ENCODE measurements at places on chromosomes 2 and 18. TPM values are rescaled to one million over a fixed set of nuclear protein-coding genes. Genes with fewer than 3 reads are reported as not detected.
A peak's percentile ranks its signal among the peaks of the same experiment; 100 is the strongest.

GRCh38 chr18:14969500-14969899 lies 221.5 kb downstream of the ANKRD30B start:
- H3K4me3 ChIP-seq = no peak overlapping the region
- no peaks in the 10 kb centered on the region for H3K36me3 ChIP-seq
- DNase-seq = no peak
- H3K27ac ChIP-seq = no peak overlapping the region

Gene CFC1B
- total RNA-seq = not detected

DNA sequence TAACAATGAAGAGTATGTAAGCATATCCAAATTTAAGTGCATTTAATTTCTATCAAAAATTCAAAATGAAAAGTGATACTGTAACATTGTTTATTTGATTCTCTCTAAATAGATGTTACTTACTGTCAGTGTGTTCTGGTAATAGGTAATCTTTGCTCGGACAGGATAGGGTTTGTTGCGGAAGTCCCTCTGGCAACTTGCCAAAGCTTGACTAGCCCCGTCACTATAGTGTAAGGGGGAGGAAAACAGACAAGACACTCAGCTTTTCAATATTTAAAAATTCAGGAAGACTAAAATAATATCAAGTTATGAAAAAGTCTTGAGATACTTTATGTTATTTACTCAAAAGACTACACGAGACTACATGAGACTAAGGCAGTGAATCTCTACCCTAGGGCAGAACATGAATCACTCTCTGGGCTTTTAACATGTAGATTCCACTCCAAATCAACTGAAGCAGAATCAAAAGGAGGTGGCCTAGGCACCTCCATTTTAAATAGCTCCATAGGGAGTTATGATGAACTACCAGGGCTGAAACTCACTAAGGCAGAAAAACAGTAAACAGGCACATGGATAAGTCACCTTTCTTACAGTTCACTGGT lies 5.9 kb downstream of the LMAN1 start:
- peaks cover 25% of the 10 kb centered on the region for H3K4me1 ChIP-seq
- peaks cover 13% of the 10 kb centered on the region for H3K36me3 ChIP-seq
- H3K27me3 ChIP-seq = no peaks in the 10 kb centered on the region
- no peak overlapping the region for H3K27ac ChIP-seq
- H3K4me3 ChIP-seq = no peak overlapping the region

Gene COL4A3
- 0.50 TPM for total RNA-seq

- peak overlapping the region; percentile 100 for H3K27ac ChIP-seq
- no peaks in the 10 kb centered on the region for H3K36me3 ChIP-seq
- DNase-seq = no peak
- peak overlapping the region; percentile 89 for H3K4me3 ChIP-seq
- no peaks in the 10 kb centered on the region for H3K27me3 ChIP-seq
- peaks cover 5% of the 10 kb centered on the region for H3K4me1 ChIP-seq
These were observed 542 bp upstream of the RNF103 start for GRCh38 chr2:86624267-86624547.

- H3K36me3 ChIP-seq = no peaks in the 10 kb centered on the region
- DNase-seq = no peak
- H3K27ac ChIP-seq = no peak overlapping the region
- no peak overlapping the region for H3K4me3 ChIP-seq
- H3K27me3 ChIP-seq = no peaks in the 10 kb centered on the region
These were observed 108.0 kb downstream of the SLC8A1 start for GRCh38 chr2:40343902-40344301.

- no peaks in the 10 kb centered on the region for H3K36me3 ChIP-seq
- no peaks in the 10 kb centered on the region for H3K27me3 ChIP-seq
These were observed 81.1 kb downstream of the ASB1 start for GRCh38 chr2:238507836-238508235.

Gene GFPT1
- total RNA-seq = 25.8 TPM

Gene LRATD1
- total RNA-seq = 56.7 TPM

- H3K4me3 ChIP-seq = no peak overlapping the region
- no peaks in the 10 kb centered on the region for H3K27me3 ChIP-seq
- H3K27ac ChIP-seq = no peak overlapping the region
- no peak for DNase-seq
- H3K4me1 ChIP-seq = no peaks in the 10 kb centered on the region
- H3K36me3 ChIP-seq = no peaks in the 10 kb centered on the region
These were observed 186.4 kb downstream of the CNTNAP5 start for GRCh38 chr2:124211461-124211860.

Gene UGT1A5
- 6.4 TPM for total RNA-seq

GRCh38 chr2:218701806-218702205 lies 8.8 kb upstream of the TTLL4 start:
- no peaks in the 10 kb centered on the region for H3K36me3 ChIP-seq
- no peak for DNase-seq
- H3K27ac ChIP-seq = no peak overlapping the region

DNA sequence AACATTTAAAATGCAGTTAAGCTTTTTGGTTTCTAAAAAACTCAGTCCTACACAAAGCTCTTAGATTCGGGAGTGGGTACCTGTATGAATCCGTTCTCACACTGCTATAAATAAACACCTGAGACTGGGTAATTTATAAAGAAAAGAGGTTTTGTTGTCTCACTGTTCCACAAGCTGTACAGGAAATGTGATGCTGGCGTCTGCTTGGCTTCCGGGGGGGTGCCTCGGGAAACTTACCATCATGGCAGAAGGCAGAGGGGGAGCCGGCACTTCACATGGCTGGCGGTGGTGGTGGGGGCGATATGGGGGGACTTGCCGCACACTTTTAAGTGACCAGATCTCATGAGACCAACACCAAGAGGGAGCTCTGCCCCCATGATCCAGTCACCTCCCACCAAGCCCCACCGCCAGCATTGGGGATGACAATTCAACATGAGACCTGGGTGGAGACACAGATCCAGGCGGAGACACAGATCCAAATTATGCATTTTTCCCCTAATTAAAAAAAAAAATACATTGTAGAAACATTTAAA lies 222.5 kb downstream of the GBX2 start:
- H3K4me3 ChIP-seq = no peak overlapping the region
- peaks cover under 1% of the 10 kb centered on the region for H3K4me1 ChIP-seq
- no peak for DNase-seq
- H3K27ac ChIP-seq = no peak overlapping the region

GRCh38 chr2:218536804-218537494 lies 31.2 kb downstream of the USP37 start:
- H3K27ac ChIP-seq = no peak overlapping the region
- DNase-seq = no peak
- no peaks in the 10 kb centered on the region for H3K4me1 ChIP-seq
- H3K36me3 ChIP-seq = peaks cover 15% of the 10 kb centered on the region
- H3K27me3 ChIP-seq = no peaks in the 10 kb centered on the region

- DNase-seq = no peak
- H3K27ac ChIP-seq = no peak overlapping the region
- H3K4me1 ChIP-seq = peaks cover 12% of the 10 kb centered on the region
- H3K27me3 ChIP-seq = no peaks in the 10 kb centered on the region
- no peak overlapping the region for H3K4me3 ChIP-seq
These were observed 271.1 kb downstream of the PRKCE start for GRCh38 chr2:45922577-45922988.

DNA sequence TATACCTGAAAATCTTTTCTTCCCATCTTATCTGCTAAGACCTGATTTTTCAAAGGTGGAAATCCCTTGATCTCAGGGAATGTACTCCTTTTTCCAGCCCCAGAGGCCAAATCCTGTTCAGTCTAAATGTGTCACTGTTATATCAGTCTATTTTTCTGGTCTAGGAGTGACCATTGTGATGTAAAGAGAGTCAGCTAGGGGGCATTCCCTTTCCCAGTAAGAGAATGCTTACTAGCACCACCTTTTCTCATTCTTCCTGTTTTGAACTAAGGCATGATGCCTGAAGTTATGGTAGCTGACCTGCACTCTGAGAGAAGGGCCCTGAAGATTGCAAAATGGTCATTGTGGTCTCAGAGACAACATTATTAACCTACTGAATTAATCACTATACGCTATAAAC lies 124.1 kb upstream of the XIRP2 start:
- H3K27ac ChIP-seq = no peak overlapping the region
- DNase-seq = no peak
- no peaks in the 10 kb centered on the region for H3K4me1 ChIP-seq
- no peaks in the 10 kb centered on the region for H3K36me3 ChIP-seq
- H3K4me3 ChIP-seq = no peak overlapping the region
- no peaks in the 10 kb centered on the region for H3K27me3 ChIP-seq

DNA sequence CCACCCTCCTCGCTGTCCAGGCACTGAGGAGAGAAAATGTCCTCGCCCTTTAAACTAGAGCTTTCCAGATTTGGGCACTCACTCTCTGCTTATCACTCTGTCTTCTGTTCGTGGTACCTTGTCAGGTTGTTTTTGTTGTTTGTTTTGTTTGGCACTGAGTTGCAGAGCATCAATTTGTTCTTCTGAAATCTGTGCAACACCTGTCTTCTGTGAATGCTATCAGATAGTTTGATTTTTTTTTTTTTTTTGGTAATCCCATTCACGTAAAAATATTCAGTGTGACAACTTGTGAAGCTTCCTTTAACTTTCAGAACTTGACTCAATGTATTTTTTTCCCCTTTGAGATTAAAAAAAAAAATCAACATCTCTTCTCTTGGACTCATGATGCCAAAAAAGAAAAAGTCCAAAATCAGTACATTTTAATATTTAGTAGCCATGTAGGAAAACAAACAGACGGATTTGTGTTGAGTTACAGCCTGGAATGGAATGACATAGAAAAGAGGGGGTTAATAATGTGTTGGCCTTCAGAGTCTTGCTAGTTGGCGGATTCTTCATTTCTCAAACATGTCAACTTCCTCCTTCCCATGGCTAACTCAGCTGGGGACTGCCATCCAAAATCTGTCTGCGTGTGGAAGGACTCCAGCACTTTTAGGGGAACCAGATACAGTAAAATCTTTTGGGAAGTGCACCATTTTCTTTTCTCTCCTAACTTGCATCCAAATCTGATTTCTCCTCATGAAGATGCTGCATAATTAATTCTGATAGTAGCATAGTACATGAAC lies 1.6 kb downstream of the TMEM178A start:
- no peaks in the 10 kb centered on the region for H3K36me3 ChIP-seq
- peak overlapping the region; percentile 58 for H3K4me3 ChIP-seq
- no peaks in the 10 kb centered on the region for H3K4me1 ChIP-seq

Gene RAB11FIP5
- total RNA-seq = 19.6 TPM

Gene REEP1
- total RNA-seq = 0.83 TPM

Gene IL1F10
- total RNA-seq = not detected

- H3K27ac ChIP-seq = peak overlapping the region; percentile 17
- no peaks in the 10 kb centered on the region for H3K27me3 ChIP-seq
These were observed 353.2 kb upstream of the CWC22 start for GRCh38 chr2:180360283-180360618.

DNA sequence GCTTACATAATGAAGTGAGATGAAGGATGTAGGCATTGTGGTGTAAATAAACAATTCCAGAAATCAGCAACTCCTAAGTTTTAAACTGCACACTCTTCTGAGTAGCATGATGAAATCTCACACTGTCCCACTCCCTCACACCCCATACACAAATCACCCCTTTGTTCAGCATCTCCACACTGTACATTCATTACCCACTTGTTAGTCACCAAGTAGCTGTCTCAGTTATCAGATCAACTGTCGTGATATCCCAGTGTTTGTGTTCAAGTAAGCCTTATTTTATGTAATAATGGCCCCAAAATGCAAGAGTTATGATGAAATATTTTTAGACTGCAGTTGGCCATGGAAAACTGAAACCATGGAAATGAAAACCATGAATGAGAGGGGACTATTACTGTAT lies 135.7 kb downstream of the GRB14 start:
- no peak overlapping the region for H3K27ac ChIP-seq
- no peaks in the 10 kb centered on the region for H3K36me3 ChIP-seq
- DNase-seq = no peak

Gene SLC19A3
- 0.59 TPM for total RNA-seq

Gene PFN4
- not detected for total RNA-seq

- no peaks in the 10 kb centered on the region for H3K4me1 ChIP-seq
- no peak overlapping the region for H3K27ac ChIP-seq
- no peaks in the 10 kb centered on the region for H3K36me3 ChIP-seq
- H3K4me3 ChIP-seq = no peak overlapping the region
- peaks cover 3% of the 10 kb centered on the region for H3K27me3 ChIP-seq
These were observed 390.1 kb upstream of the TRIB2 start for GRCh38 chr2:12326449-12327190.

- no peaks in the 10 kb centered on the region for H3K27me3 ChIP-seq
- no peaks in the 10 kb centered on the region for H3K36me3 ChIP-seq
- no peak overlapping the region for H3K27ac ChIP-seq
These were observed 28.1 kb downstream of the MMADHC start for GRCh38 chr2:149559341-149560068.

- no peak for DNase-seq
- peaks cover 52% of the 10 kb centered on the region for H3K36me3 ChIP-seq
- H3K4me3 ChIP-seq = no peak overlapping the region
- no peak overlapping the region for H3K27ac ChIP-seq
These were observed 20.4 kb downstream of the UBXN4 start for GRCh38 chr2:135762022-135762421.

Gene CYP26B1
- total RNA-seq = 6.7 TPM

DNA sequence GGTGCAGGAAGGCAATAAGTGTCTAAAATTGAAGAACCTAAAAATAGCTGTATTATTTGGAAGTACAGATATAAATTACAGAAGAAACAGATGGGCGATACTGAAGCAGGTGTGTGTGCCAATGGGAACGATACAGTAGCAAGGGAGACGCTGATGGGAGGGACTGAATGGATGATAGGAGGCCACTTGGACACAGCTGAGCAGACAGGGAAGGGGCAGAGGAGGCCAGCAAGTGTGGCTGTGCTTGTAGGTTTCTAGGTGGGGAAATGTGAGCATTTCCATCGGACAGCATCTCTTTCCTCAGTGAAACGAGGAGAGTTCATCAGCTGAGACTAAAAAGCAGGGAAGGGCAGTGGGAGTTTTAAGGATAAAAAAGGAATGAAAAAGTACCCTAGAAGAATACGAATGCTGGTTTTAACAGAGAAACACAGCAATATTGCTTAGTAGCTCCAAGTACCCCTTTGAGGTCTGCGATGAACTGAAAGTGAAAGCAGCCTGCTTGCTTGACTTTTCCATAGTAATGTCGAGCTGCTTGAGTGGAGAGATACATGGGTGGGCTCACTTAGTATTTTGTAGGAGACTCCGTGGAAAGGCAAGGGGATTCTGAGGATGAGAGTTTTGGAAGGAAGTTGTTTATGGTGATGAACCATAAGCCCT lies 91.7 kb upstream of the EPC2 start:
- no peak for DNase-seq
- H3K4me3 ChIP-seq = peak overlapping the region; percentile 7
- H3K36me3 ChIP-seq = no peaks in the 10 kb centered on the region
- no peaks in the 10 kb centered on the region for H3K27me3 ChIP-seq
- H3K27ac ChIP-seq = no peak overlapping the region
- H3K4me1 ChIP-seq = no peaks in the 10 kb centered on the region

Gene SUMO1
- total RNA-seq = 82.6 TPM

- H3K27ac ChIP-seq = no peak overlapping the region
- no peak for DNase-seq
- no peaks in the 10 kb centered on the region for H3K27me3 ChIP-seq
- H3K4me1 ChIP-seq = no peaks in the 10 kb centered on the region
- no peak overlapping the region for H3K4me3 ChIP-seq
These were observed 105.2 kb downstream of the FSHR start for GRCh38 chr2:49049161-49049560.
